Effector memory CD8-positive, alpha-beta T cell (primary cell): ENCODE measurements at places on chromosomes 2 and 18.

DNA sequence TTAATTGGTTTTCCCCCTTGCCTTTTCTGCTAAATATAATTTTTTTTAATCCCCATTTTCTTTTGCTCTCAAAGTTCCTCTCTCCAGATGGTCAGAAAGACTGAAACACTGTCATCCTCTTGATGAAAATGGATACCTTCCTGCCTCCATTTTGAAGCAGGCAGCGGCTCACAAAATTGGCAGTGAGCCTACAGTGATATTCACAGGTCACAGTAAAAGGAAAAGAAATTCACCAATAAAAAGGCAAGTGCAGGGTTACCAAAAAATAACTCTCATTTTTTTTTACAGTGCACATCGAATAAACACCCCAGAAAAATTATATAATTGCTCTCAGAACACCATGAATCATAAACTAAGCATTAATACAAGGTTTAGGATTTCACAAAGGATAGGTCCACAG, 307.5 kb downstream of the TCF4 start:
- H3K4me1 ChIP-seq: no peaks in the 10 kb centered on the region
- H3K36me3 ChIP-seq: no peaks in the 10 kb centered on the region
- no peak overlapping the region for H3K4me3 ChIP-seq
- no peak overlapping the region for H3K27ac ChIP-seq

GRCh38 chr2:174996622-174997021, 8.6 kb downstream of the CHN1 start:
- no peak overlapping the region for H3K4me3 ChIP-seq
- no peak for DNase-seq
- H3K27me3 ChIP-seq: peaks cover 17% of the 10 kb centered on the region
- no peaks in the 10 kb centered on the region for H3K4me1 ChIP-seq

- H3K36me3 ChIP-seq: no peaks in the 10 kb centered on the region
- no peak overlapping the region for H3K27ac ChIP-seq
- H3K27me3 ChIP-seq: no peaks in the 10 kb centered on the region
- no peak overlapping the region for H3K4me3 ChIP-seq
- no peaks in the 10 kb centered on the region for H3K4me1 ChIP-seq
Measured at GRCh38 chr18:67766930-67767329, 250.4 kb upstream of the DSEL start.

- no peak for DNase-seq
- H3K27me3 ChIP-seq: no peaks in the 10 kb centered on the region
- H3K4me1 ChIP-seq: no peaks in the 10 kb centered on the region
Measured at GRCh38 chr2:64787698-64788097, 134.0 kb upstream of the SERTAD2 start.

- H3K27me3 ChIP-seq: peaks cover 14% of the 10 kb centered on the region
- no peak overlapping the region for H3K4me3 ChIP-seq
- H3K36me3 ChIP-seq: no peaks in the 10 kb centered on the region
Measured at GRCh38 chr2:47510745-47511144, 107.8 kb downstream of the MSH2 start.

GRCh38 chr2:119697290-119698020, 18.5 kb downstream of the TMEM177 start:
- H3K27ac ChIP-seq: no peak overlapping the region
- peaks cover 3% of the 10 kb centered on the region for H3K36me3 ChIP-seq
- H3K4me1 ChIP-seq: no peaks in the 10 kb centered on the region
- H3K27me3 ChIP-seq: peaks cover 47% of the 10 kb centered on the region
- DNase-seq: no peak

DNA sequence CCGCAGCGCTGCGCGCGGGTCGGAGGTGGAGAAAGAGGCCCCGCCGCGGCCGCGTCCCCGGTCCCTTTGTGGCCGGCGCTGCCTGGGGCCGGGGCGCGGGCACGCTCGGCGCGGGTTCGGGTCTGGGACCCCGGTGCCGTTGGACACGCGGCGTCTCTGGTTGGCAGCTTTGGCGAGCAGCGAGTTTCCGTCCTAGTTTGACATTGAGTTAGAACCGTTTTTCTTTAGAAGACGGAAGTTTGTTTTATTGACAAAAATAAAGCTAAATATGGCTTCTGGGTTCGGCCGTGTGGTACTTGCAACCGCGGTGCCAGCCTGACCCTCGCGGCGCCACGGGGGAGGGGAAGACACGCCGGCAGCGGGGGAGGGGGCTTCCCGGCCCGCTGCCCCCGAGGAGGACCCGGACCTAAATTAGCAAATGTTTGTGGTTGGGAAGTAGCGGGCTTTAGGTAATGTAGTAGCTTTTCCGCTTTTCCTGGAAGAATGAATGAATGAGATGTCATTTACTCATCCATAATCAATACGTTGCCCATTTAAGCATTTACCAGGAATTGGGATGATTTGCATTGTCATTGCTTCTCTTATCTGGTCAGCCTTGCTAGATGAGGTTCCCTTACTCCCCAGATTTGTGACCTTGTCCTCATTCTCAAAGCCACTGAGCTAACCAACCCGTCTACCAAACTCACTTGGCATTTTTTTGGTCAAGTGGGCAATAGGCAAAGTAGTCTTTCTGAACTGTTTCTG, 530 bp downstream of the GALNT1 start:
- H3K27ac ChIP-seq: peak overlapping the region; percentile 80
- H3K27me3 ChIP-seq: no peaks in the 10 kb centered on the region

DNA sequence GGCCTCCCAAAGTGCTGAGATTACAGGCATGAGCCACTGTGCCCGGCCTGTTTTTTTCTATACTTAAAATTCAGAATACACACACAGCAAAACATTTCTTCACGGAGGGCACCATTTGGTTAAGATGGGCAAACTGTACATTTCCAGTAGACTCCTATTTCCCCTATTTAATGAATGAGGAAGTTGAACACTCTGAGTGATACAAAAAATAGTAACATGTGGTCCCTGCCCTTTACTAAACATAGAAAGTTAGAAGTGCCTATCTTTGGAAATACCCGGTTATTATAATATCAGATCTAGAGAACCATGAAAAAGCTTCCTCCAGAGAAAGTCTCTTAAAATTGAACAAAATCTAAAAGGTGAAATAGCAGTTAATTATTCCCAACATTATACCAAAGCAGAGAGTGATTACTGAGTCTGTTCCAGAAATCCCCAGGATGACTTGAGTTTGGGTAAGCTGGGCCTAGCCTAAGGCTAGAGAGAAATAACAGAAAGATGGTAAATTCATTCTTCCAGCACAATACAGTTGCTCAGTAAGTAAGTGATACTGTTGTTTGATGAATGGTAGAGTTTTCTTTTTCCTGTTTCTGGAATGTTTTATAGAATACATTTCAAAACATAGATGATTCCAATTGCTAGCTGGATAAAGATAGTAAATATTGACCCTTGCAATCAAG, 23.3 kb upstream of the RMC1 start:
- H3K27ac ChIP-seq: no peak overlapping the region
- peaks cover 92% of the 10 kb centered on the region for H3K36me3 ChIP-seq
- H3K27me3 ChIP-seq: no peaks in the 10 kb centered on the region
- no peaks in the 10 kb centered on the region for H3K4me1 ChIP-seq

GRCh38 chr18:13429016-13429415, 210.5 kb downstream of the LDLRAD4 start:
- no peaks in the 10 kb centered on the region for H3K27me3 ChIP-seq
- no peak overlapping the region for H3K4me3 ChIP-seq
- no peaks in the 10 kb centered on the region for H3K4me1 ChIP-seq
- peak overlapping the region; percentile 9 for H3K27ac ChIP-seq
- H3K36me3 ChIP-seq: no peaks in the 10 kb centered on the region

DNA sequence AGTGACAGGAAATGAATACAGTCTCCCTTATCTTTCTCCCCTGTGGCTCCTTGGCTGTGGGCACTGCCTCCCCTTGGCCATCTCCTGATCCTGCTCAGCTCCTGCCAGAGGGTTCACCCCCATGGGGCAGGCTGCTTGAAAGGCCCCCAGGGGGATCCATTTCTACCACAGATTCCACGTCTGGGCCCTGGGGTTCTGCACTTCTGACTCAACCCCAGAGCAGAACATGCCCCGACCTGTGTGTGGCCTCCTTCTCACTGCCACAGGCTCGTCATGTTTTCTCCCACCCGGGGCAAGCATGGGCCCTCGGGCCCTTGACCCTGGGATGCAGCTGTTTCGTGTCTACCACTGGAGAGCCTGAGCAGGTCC, 122.2 kb downstream of the ACKR3 start:
- H3K4me3 ChIP-seq: no peak overlapping the region
- peaks cover 2% of the 10 kb centered on the region for H3K36me3 ChIP-seq
- no peak for DNase-seq
- peaks cover 61% of the 10 kb centered on the region for H3K27me3 ChIP-seq
- H3K4me1 ChIP-seq: no peaks in the 10 kb centered on the region

DNA sequence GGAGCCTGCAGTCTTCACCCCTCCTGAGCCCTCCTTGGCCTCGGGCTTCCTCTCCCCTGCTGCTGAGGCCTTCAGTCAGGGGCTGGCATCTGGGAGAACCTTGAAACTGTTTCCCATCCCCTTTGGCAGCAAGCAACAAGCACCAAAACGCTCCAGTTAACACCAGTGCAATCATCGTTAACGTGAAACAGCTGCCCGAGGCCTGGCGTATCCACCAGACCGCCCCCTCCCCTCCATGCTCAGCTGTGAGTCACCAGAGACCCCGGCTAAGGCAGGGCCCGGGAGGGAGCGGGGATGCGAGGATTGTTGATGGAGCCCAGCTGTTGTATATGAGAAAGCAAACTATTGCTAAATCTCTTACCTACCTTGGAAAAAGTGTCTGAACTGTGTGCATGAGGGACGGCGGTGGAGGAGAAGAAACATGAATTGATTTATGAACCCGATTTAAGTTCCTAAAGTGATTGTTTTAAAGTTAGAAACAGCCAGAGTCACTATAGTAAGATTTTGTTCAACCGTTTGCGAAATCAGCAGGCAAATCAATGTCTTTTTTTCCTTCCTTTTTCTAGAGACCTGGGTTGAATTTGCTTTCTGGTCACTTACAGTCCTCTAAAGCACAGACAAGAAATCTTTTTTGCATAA, 5.2 kb downstream of the ZFP36L2 start:
- H3K36me3 ChIP-seq: peaks cover 87% of the 10 kb centered on the region
- peak overlapping the region; percentile 99 for H3K4me3 ChIP-seq
- DNase-seq: peak; percentile 32
- H3K4me1 ChIP-seq: peaks cover 46% of the 10 kb centered on the region
